Erythroblast (primary cell): ENCODE measurements at places on chromosomes 11 and 22.

DNA sequence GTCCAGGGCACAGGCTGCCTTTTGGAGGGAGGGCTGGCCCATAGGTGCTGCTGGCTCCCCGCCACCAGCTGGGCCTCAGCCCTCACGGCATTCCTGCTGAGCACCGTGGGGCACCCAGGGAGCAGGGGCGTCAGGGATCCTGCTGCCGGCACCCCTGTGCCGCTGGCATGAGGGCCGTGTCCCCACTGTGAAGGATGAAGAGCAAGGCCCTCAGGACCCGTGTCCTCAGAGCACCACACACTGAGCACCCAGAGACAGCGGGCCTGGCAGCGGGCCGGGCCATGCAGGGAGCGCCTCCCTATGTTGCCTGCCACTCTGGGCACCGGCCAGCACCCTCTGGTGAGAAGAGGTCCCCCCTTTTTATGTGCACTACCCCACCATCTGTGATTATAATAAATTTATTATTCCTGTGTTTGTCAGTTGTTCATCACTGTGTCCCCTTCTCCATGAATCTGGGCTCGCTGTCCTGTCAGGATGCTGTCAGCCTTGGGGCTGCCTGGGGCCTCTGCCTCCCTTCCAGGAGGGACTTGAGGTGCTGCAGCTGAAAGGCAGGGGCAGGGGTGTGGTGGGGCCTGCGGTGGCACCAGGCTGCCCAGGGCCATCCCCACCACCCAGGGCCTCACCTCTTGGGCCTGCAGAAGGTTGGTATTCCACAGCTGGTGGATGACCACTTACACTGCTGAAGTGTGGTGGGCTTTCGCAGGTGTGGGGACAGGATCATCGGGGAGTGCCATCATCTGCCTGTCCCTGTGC lies 80.0 kb downstream of the MED15 start:
- DNase-seq: no peak

- no peak for DNase-seq
Measured at GRCh38 chr11:76653674-76654284, 16.8 kb downstream of the LRRC32 start.

DNA sequence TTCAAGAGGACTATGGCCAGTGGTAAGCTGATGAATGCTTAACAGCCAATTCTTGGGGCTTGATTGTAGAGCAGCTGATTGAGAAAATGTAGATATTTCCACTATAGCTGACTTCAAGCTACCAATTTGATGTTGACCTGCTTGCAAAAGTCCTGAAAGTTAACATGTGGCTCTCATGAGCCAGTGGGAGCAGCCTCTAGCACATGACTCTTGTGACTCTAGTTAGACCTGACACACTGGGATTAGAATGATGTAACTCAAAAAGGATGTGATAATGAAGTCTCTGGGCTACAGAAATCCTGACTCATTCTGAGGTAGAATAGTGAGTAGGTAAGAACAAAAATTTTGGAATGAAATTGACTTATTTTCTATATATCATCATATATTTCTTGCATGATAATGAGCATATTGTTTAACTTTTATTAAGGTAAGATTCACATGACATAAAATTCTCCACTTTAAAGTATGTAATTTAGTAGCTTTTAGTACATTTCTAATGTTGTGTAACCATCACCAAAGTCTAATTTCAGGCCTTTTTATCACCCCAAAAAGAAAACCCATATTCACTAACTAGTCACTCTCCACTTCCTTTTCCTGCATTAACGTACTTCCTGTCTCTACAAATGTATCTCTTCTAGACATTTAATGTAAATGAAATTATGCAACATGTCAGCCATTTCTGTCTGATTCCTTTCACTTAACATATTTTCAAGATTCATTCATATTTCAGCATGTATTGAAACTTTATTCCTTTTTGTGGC lies 16.1 kb upstream of the OR52H1 start:
- DNase-seq: no peak

GRCh38 chr11:15705891-15706290 lies 591.2 kb downstream of the INSC start:
- no peak for DNase-seq

GRCh38 chr11:69504576-69505335 lies 23.3 kb downstream of the LINC01488 start:
- DNase-seq: no peak

GRCh38 chr11:65709661-65710060 lies 2.4 kb upstream of the KAT5 start:
- DNase-seq: peak; percentile 45

GRCh38 chr11:129447654-129448239 lies 72.1 kb downstream of the BARX2 start:
- no peak for DNase-seq

DNA sequence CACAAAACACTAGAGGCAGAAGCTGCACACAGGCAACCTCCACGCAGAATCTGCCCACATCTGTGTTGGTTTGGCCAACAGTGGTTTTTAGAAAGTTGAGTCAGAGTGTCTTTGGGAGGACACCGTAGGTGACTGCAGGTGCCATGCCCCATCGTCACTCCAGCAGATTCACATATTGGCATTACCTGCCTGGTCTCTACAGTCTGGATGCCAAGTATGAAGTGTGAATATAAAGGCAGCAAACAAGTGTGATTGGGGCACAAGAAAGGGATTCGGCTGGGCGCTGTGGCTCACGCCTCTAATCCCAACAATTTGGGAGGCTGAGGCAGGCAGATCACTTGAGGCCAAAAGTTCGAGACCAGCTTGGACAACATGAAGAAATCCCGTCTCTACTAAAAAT lies 11.0 kb upstream of the FXYD2 start:
- no peak for DNase-seq

DNA sequence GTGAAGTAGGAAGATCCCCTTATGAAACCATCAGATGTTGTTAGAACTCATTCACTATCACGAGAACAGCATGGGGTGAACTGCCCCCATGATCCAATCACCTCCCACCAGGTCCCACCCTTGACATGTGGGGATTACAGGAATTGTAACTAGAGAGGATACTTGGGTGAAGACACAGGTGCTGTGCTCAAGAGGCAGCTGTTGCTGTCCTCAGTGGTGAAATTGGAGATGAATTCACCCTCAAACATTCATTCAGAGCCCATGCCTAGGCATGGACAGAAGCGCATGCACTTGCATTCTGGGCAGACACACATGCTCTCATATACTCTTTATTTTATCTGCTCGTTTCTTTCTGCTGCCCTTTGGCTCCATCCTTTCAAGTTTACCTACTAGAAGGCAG lies 385.0 kb downstream of the INSC start:
- DNase-seq: no peak
